ENCODE measurements at places on chromosomes 13 and 19. TPM values are rescaled to one million over a fixed set of nuclear protein-coding genes. Genes with fewer than 3 reads are reported as not detected.

DNA sequence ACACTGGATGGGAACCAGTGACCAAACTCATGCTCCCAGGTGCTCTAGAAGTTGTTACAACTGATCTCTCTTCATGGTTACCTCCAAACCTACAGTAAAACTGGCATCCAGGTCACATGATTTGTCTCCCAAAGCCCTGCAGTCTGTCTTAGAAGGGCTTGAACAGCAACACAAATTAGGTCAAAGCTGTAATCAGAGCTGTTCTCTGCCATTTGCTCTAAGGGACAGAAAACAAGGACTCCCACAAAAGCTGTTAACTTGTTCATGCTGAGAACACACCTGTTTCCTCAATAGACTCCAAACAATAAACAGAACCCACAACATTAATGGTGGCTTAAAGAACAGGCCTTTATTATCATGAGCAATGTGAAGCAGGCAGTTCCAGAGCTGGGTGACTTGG is 8.0 kb downstream of the ZNF671 start:
- DNase-seq = no peak

DNA sequence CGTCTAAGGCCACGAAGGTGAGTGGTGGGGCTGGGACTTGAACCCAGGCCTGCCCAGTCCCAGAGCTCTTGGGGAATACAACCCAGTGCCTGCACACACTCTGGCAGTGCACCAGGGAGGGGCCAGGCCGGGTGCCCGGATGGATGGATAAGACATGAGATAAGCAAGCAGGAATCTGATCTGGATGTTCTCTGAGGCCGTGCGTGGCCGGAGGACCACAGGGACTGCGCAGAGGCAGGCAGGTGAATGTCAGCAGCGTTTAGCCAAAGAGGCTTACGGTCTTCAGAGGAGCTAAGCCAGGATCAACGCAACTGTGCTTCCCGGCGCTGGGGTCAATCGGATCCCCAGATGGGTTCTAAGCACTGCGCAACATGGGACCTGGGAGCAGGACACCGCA is 1.5 kb downstream of the ZNF787 start:
- DNase-seq = no peak

GRCh38 chr13:30787738-30788525 is 52.6 kb downstream of the ALOX5AP start:
- DNase-seq = no peak

GRCh38 chr13:95784161-95784899 is 107.4 kb downstream of the DNAJC3 start:
- no peak for DNase-seq

- no peak for DNase-seq
Measured at GRCh38 chr13:88544836-88545235, 873.7 kb downstream of the SLITRK5 start.

DNA sequence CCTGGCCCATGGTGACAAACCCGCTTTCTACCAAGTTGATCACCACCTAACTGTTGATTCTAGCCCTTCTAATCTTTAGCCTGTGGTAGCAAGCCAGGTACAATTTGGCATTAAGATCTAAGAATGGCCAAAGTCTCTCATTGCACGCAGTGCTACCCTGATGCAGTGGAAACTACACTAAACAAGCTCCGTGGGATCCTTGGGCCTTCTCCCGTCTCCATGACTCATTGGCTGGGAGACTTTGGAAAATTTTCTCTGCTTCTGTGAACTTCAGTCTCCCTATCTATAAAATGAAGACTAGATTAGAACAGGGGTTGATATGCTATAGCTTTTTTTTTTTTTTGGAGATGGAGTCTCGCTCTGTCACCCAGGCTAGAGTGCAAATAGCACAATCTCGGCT is 223.0 kb downstream of the TSHZ3 start:
- DNase-seq = no peak

GRCh38 chr13:54287062-54287764 is 1258.6 kb downstream of the OLFM4 start:
- DNase-seq = no peak

ARHGEF18 gene
- 40.4 TPM for total RNA-seq

METTL21C gene
- total RNA-seq = not detected

YJEFN3 gene
- total RNA-seq = 0.54 TPM

DNA sequence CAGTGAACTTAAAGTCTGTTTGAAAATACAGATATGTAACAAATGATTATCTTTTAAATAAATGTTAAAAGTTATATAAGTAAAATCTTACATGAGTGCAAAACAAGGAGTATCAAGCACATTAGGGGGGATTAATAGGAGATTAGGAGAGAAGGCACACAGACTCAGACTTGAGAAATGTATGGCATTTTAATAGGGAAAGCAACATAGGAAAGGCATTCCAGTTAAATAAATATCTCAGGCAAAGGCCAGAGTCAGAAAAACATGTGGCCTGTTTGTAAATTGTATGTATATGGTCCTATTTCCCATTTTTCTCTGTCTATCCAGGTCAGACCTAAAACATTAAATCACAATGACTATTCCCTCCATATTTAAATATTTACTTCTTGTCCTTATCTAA is 462.7 kb downstream of the GPC6 start:
- DNase-seq = no peak

DNA sequence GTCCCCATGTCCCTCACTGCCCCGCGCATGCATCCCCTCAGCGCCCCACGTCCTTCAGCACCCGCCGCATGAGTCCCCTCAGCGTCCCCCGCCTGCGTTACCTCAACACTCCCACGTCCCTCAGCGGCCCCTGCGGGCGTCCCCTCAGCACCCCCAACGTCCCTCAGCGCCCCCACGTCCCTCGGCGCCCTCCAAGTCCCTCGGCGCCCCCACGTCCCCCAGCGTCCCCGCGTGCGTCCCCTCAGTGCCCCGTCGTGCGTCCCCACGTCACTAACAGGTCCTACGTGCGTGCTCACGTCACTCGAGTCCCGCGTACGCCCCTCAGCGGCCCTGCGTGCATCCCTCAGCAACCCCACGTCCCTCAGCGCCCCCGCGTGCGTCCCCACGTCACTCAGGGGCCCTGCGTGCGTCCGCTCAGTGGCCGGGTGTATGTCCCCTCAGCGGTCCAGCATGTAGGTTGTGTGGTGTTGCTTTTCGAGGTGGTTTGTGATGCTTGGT is 19.5 kb upstream of the GAS6 start:
- no peak for DNase-seq

GRCh38 chr13:73142071-73142470 is 83.3 kb downstream of the KLF5 start:
- DNase-seq = no peak

GPR12 gene
- 0.81 TPM for total RNA-seq

NCAN gene
- total RNA-seq = not detected

Data from hematopoietic multipotent progenitor cell (in vitro differentiated cells).